AG10803 (cell line): ENCODE measurements at places on chromosomes 7 and 10.

DNA sequence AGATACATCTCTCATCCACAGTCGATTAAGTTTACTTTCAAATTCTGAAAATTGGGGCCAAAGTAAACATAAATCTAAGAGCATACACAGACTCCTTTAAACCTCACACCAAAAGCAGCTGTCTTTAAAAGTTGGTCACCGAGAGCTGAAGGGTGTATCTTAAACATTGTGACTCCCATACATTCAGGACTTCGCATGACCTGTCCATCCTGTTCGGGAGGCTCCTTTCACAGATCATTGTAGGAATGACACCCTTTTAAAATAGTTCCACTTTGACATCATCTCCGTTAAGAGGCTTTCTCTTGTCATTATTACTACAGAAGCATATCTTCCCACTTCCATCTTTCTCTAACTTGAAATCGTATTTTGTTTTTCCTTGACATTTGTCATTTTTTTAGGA is 440.0 kb downstream of the DNAJB9 start:
- DNase-seq = no peak

DNA sequence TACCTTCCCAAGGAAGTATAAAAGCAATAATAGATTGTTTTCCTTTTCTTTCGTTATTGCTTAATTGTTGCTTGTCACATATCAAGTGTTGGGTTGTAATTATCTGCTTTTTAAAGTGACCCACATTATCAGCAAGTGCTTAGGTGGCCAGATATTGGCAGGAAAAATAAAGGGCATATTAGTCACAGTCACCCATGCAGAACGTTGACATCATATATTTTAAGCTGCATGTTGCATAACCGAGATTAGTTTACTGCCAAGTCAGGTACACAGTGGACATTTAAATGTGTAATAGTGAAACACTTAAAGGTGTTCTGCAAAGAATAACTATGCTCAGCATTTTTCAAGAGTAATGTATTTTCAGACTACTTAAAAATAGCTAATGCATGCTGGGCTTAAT is 11.4 kb downstream of the NEBL start:
- DNase-seq = no peak

- DNase-seq = no peak
These were observed 43.0 kb downstream of the LEP start for GRCh38 chr7:128284102-128284501.

DNA sequence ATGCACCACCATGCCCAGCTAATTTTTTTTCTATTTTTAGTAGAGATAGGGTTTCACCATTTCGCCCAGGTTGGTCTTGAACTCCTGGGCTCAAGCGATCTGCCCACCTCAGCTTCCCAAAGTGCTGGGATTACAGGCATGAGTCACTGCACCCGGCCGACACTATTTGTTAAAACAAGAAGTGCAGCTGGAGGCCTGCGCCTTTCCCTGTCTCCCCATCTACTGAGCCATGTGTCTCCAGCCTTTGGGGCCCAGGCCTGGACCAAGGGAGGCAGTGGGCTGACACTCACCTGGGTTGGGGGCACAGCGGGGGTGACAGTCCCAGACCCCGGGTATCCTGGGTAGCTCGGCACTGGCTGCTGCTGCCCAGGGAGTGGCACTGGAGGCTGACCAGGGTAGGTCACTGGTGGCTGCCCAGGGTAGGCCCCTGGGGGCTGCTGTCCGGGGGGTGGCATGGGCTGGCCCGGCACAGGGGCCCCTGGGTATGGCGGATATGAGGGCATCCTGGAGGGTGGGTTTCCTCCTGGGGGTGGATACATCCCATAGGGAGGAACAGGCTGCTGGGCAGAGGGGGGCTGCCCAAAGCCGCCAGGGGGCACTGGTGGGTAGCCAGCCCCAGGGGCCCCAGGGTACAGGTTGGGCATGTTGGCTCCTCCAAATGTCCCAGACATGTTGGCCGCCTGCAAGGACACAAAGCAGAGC is 36.3 kb downstream of the PLAC9 start:
- no peak for DNase-seq

DNA sequence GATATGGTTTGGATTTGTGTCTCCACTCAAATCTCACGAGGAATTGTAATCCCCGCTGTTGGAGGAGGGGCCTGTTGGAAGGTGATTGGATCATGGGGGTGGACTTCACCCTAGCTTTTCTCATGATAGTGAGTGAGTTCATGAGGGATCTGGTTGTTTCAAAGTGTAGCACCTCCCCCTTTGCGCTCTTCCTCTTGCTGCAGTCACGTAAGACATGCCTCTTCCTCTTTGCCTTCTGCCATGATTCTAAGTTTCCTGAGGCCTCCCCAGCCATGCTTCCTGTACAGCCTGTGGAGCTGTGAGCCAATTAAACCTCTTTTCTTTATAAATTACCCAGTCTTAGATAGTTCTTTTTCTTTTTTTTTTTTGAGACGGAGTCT is 17.1 kb downstream of the CDNF start:
- no peak for DNase-seq

DNA sequence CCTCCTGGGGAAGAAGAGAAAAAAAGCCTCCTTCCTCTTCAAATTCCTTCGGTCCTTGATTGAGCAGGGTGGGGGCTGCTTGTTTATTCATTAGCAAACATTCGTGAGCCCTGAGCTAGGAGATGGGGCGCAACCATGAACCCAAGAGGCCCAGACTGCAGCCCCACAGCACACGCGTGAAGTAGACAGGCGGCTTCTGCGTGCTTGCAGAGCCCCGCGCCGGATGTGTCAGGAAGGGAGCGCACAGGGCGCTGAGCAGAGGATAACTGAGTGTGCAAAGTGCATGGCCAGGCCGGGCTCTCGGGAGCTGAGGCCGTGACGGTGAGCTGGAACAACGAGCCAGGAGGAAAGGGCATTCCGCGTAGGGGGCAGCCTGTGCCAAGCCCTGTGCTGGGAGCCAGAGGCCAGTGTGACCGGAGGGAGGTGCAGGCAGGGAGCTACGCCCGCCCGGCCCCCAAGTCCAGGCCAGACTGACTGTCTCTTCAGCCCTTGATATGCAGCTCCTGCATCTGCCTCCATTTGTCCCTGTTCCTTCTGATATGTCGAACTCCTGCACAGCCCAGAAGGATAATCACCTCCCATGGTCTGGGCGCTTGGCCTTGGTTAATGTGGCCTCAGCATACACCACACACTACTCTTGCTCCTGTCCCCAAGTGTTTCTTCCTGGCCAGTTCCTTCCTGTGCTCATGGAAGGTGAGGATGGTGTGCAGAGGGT is 4.6 kb downstream of the FOXL3 start:
- DNase-seq = no peak

- DNase-seq = no peak
These were observed 20.3 kb upstream of the CPXM2 start for GRCh38 chr10:123911866-123912265.

- no peak for DNase-seq
These were observed 1253.5 kb downstream of the TYW1 start for GRCh38 chr7:68250143-68250542.

DNA sequence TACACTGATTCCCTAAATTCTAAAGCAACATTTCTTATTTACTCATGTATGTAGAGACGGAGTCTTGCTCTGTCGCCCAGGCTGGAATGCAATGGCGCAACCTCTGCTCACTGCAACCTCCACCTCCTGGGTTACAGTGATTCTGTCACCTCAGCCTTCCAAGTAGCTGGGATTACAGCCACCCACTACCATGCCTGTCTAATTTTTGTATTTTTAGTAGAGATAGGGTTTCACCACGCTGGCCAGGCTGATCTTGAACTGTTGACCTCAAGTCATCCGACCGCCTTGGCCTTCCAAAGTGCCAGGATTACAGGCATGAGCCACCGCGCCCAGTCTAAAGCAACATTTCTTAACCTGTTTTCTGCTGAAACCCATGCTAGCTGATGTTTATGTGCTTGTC is 227.6 kb upstream of the PLXDC2 start:
- no peak for DNase-seq

- DNase-seq = no peak
These were observed 36.0 kb upstream of the CUX1 start for GRCh38 chr7:101781439-101781838.

GRCh38 chr7:71560354-71560995 is 428.5 kb downstream of the GALNT17 start:
- DNase-seq = no peak

DNA sequence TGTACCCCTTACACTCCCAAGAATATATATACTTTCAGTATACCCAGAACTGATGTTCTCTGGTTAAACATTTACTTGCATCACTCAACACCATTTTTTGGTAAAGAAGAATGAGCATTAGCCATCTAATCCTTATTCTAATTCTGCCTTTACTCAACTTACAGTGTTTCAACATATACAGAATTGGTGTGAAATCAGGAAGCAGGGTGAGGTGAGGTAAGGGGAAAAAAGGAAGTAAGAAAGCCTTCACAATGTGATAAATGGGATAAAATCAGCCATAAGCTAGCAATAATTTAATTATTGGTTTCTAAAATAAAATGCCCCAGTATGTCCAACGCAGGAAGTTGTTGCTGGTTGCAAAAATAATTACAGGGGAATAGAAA is 605.4 kb downstream of the KCNMA1 start:
- no peak for DNase-seq

- DNase-seq = no peak
These were observed 71.9 kb upstream of the DIP2C start for GRCh38 chr10:761376-761775.

DNA sequence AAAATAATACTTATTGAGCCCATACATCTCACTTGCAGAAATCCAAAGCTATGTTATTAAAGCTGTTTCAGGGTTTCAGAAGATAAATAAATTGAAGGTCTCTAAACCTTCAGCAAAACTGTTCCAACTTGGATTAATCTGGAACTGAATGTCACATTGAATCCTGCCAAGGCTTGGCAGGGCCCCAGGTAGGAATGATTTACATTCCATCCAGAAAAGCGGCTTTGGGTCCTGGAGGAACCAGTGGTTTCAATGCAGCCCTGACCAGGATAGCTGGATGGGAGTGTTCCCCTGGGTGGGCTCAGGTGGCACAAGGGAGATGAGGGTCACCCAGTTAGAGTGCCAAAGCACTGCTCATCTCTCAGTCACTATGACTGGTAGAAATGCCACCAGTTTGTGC is 37.0 kb upstream of the TMEM72 start:
- DNase-seq = no peak

DNA sequence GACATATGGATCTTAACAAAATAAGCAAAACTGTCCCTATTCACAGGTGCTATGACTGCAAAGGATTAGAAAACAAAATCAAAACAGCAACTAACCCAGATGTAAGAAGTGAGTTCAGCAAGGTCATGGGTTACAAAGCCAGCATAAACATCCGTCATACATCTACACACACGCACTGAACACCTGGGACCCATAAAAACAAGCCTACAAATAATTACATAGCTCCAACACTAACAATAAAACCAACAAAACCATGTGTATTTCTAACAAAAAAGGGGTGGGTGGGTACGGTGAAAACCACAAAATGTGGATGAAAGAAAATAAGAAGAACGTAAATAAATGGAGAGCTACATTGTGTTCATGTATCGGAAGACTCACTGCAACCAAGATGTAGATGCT is 256.8 kb downstream of the ELFN1 start:
- no peak for DNase-seq

GRCh38 chr7:45660901-45661211 is 86.7 kb downstream of the ADCY1 start:
- no peak for DNase-seq

- no peak for DNase-seq
These were observed 225.5 kb downstream of the CHCHD3 start for GRCh38 chr7:132856416-132856815.

GRCh38 chr10:16425449-16425848 is 11.4 kb upstream of the PTER start:
- DNase-seq = no peak

DNA sequence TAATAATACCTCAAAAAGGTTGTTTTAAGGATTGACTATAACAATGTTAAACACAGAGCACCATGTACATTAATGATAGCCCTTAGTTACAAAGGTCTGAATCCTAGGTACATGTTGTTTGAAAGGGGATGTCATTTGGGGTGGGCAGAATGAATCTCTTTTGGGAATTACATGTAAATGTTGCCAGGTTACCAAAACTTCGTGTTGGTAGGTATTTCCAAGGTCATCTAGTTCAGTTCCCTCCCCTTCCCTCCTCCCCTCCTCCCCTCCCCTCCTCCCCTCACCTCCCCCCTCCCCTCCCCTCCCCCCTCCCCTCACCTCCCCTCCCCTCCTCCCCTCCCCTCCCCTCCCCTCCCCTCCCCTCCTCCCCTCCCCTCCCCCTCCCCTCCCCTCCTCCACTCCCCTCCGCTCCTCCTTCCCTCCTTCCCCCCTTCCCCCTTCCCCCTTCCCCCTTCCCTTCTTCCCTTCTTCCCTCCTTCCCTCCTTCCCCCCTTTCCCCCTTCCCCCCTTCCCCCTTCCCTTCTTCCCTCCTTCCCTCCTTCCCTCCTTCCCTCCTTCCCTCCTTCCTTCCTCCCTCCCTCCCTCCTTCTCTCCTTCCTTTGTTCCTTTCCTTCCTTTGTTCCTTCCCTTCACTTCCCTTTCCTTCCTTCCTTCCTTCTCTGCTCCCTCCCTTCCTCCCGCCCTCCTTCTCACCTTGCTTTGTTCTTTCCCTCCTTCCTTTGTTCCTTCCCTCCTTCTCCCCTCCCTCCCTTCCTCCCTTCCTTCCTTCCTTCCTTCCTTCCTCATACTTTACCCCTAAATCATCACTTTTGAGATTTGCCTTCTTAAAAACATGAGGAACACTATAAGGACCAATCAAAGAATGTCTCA is 8.1 kb downstream of the VTI1A start:
- no peak for DNase-seq

DNA sequence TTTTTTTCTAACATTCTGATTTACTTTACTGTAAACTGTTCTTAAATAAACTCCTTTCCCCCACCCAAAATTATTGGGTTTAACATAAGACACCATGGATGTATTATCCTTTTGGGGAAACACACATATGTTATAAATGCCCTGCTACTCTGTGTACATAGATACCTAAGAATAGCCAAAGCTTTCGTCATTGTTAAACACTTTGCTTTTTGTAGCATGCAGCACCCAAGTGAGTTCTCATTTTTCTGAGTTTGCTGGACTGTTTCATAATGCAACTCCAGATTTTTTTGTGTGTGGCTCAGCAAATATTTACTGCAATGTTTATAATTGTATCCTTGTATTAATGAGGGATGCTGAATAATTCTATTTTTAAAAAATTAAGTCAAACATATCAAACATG is 86.9 kb downstream of the VTI1A start:
- DNase-seq = peak; percentile 8

- no peak for DNase-seq
These were observed 441.7 kb downstream of the TYW1 start for GRCh38 chr7:67438198-67438882.

DNA sequence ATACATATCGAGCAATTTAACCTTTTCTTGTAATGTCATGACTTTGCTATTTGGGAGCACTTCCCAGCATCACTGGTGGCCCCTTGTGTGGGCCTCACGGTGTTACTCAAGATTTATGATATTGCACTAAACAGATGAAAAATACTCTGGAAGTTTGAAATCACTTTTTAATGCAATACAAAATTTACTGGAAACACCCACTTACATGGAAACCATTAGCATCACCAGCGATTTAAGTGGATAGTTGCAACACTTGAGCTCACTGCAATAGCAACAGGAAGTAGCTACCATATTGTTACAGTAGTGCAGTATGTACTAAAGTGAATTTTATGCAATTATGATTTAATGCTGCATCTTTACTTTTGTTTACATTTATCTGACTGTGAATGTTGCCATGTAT is 184.4 kb downstream of the MDFIC start:
- no peak for DNase-seq

GRCh38 chr7:24779283-24779655 is 22.0 kb upstream of the GSDME start:
- peak; percentile 25 for DNase-seq
